ENCODE measurements at places on chromosomes 6 and 20.

GRCh38 chr20:61391812-61392520, 139.9 kb downstream of the CDH4 start:
- DNase-seq = no peak

DNA sequence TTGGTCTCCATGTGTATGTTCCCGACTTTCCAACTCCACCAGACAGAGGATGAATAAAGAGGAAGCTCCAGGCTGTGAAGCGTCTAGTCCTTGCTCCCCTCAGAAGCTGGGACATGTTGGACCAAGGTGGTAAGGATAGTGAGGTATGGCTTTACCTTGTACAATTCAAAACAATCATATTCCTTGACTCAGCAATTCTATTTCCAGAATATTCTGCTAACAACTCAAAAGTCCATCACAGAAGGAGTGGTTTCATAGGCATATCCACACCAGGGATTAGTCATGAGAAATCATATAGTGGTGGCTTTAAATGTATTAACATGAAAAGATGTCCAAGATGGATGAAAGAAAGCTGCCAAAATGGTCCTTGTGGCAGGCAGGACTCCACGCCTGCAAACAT, 19.8 kb downstream of the FKBP1A start:
- no peak for DNase-seq

GRCh38 chr6:125354649-125355048, 52.9 kb upstream of the HDDC2 start:
- no peak for DNase-seq

GRCh38 chr20:36871640-36872570, 4.0 kb upstream of the TLDC2 start:
- DNase-seq = no peak

DNA sequence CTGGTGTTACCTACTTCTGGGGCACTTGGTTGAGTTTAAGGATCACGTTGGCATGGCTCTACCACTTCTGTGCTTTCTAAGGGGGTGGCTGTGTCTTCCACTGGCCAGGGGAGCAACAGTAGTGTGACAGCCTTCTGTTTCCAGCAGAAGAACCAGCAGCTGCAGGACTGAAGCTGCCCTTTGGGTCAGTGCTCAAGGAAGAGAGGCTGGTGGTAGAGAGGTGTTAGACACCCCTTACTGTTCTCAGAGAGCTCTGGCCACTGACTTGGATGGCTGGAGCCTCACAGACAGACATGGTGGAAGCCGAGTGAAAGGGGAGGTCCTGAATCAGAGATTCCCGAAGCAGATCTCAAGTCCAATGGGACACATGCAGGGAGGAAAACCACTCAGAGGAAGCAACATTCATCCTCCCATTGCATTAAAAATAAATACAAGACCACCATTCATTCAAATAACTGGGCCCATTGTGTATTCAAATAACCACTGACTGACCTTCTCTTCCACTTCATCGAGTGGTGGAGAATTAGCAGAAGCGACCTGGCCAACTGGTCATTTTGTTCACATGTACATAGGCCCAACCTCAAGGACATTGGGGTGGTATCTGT, 106.7 kb downstream of the MYLK4 start:
- no peak for DNase-seq

GRCh38 chr6:156974830-156975261, 197.7 kb downstream of the ARID1B start:
- DNase-seq = no peak

DNA sequence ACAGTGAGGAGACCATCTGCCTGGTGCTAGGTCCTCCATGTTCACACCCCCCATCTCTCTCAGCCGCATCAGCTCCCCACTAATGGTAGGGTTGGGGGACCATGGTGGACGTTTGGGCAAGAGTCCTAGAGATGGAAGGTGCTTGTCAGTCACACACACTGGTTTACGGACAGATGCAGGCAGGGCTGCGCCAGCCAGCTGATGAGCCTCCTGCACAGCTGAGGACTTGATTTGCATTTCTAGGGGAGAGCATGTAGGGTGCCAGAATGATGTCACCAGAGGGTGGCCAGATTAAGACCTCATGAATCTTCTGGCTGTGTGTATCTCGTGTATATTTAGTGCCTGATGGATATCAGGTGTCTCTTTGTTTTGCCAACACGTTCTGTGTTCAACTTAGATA, 28.6 kb downstream of the CST8 start:
- DNase-seq = no peak

DNA sequence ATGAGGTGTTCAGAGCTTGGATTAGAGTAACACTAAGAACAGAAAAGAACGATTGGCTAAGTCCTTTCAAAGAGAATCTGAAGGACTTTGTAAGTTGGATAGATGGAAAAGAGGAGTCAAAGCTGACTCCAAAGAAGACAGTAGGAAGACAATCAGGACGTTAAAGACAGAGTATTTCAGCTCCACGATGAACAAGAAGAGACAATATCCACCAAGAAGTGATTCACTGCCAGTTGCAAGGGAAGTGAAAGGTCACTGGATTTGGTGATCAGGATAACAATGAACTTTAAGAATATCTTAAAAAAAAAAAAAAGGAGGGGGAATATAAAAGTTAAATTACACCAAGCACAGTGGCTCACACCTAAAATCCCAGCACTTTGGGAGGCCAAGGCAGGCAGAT, 17.9 kb downstream of the REPS1 start:
- no peak for DNase-seq

DNA sequence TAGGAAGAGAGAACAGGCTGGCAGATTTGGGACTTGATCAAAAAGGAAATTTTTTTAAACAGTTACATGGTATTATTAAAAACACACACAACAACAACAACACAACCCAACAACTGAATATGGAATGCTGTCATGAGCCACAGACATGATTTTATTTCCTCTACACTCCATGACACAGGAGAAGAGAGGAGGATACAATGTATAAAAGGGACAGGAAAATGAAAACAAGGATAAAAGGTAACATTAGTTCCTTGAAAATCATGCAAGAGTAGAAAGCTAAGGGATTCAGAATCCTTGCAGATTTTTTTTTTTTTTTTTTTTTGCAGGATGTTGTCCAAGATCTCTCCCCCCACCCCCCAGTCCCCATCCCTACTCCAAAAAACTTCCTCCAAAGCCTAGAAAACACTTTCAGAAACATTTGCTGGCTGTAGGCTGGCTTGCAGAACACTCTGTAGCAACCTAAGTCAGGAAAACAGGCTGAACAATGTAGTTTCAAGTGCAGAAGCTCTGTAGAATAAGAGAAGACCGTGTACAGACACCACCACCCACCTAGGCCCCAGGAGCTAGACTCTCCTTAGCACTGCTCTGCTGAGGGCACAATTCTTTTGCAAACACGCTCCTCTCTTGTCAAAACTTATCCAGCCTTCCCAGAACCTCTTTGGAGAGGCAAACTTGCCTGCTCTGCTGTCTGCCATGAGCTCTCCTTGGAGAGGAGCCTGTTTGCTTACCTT, 845 bp downstream of the ZMYND8 start:
- DNase-seq = no peak

DNA sequence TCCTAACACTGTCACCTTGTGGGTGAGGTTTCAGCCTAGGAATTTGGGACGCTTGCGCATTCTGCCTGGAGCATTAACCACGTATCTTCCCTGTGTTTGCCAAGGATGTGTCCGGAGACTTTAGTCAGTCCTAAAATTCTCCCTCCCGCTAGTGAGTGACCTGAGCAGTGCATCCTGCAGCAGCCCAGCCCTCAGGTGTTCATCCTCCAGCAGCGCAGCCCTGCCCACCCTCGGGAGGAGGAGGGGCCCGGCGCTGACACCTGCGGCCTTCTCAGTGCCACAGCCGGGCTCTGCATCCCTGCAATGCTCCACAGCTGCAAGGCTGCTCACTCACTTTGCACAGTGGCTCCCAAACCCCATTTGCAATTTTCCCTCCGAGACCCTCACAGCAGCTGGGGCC, 79.5 kb downstream of the ERMARD start:
- no peak for DNase-seq
